ENCODE measurements at places on chromosomes 16 and 17.

GRCh38 chr17:77610972-77611521, 347.5 kb upstream of the TNRC6C start:
- no peak for DNase-seq

- DNase-seq = no peak
Measured at GRCh38 chr17:83182620-83183101, 103.3 kb downstream of the METRNL start.

GRCh38 chr16:79672524-79672923, 72.0 kb upstream of the MAF start:
- DNase-seq = no peak

GRCh38 chr17:38724337-38724988, 5.7 kb upstream of the CISD3 start:
- no peak for DNase-seq

- no peak for DNase-seq
Measured at GRCh38 chr17:32672711-32673110, 185.9 kb downstream of the CDK5R1 start.

DNA sequence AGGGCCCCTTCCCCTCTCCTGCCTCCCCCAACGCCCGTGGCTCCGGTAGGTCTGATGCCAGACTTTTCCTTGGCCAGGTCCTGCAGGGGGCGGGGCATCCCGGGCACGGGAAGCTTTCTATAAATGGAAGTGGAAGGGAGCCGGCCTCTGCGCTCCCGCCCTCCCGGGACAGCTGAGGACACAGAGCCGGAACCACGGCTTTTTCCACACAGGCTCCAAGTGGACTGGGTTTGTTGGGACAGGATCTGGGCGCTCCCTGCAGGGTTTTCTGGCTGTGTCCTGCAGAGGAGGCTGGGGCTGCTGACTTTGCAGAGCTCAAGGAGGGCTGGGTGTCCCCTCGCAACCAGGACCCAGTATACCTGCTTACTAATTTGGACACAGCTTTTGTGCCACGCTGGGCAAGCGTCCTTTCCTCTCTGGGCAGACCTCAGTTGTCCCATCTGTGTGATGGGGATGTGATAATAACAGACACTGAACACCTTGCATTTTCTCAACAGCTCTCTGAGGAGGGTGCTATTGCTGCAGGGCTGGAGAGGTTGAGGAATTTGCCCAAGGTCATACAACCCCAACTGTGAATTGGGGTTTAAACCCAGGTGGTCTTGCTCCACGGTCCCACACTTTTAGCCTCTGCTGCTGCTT, 1.8 kb downstream of the TNS4 start:
- no peak for DNase-seq

- no peak for DNase-seq
Measured at GRCh38 chr17:30074730-30075129, 41.9 kb upstream of the NSRP1 start.

DNA sequence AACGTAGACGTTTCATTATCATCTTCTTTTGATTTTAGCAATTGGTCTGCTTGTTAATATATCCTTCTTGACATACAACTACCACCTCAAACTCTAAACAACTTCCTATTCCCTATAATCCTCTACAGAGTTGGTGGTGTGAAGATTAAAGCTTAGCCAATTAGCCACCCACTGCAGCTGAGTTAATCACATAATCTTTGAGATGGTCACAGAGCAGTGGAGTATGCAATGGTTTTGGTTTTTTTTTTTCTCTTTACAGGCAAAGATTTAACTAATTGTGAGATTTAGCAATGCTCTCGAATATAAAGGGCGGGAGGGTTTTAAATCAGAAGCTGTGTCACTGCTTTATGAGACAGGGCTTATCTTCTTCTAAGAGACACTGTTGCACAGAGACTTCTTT, 37.0 kb downstream of the STX8 start:
- no peak for DNase-seq

DNA sequence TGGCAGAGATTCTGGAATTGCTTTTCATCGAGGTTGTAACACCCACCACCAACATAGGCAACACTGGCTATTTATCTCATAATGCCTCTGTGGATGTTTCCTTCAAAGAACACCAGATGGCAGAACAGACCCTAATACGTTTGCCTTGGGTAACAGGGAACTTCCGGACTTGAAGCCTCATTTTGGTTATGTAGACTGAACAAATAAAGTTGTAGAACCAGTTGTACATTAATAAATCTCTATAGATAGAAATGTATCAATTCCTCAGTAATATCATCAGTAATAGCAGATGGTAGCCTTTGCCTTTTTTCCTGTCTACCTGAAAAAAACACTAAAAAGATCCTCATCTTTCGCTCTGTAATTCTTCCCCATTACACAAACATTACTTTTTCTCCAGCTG, 25.9 kb upstream of the APOH start:
- DNase-seq = peak; percentile 23

Data from NT2/D1 (cell line).